PC-3 (cell line): ENCODE measurements at places on chromosomes 1 and 21.
A peak's percentile ranks its signal among the peaks of the same experiment; 100 is the strongest.

DNA sequence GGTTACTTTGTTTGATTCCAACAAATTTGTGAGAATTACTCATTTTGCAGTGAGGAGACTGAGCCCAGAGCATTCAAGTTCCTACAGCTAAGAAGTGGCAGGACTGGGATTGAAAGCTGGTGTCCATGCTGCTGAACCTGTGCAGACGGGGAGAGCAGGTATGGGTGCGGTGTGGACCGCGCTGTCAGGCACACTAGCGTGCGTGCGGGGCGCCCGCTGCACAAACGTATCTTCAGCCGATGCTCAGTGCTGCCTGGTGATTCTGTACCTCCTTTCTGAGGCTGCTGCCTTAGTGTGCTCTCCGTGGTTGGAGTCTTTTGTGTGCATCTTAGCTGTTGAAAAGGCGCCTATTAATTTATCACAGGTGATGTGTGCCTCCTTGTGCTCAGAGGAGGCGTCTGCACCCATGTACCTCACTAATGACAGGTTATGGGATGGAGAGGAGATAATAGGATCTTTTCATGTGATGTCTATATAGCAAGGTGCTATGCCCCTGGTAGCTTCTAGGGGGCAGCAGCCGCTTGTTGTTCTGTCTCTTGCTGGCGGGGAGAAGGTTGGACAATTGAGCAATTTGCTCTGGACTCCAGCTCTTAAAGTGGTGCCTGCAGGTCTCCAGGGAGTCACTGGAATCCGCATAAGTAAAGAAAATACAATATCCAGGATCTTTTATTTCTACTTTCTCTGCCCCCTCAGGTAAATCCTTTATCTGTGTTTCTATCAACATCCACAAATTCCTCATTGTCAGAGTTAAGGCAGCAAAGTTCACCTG is 32.5 kb downstream of the PEX14 start:
- DNase-seq, result peak; percentile 70

DNA sequence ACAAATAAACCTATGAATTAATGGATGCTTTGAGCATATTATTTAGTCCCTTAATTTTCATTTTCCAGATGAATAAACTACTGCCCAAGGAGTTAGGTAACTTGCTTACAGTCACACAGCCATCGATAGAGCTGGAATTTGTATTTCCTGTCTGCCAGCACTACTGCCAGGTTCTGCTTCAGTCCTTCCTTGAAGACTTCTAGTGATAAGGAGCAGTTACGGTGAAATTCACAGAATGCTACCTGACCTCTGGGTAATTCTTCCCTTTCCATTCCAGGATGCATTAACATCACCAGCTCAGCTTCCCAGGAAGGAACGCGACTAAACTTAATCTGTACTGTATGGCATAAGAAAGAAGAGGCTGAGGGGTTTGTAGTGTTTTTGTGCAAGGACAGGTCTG is 11.2 kb downstream of the CD160 start:
- no peak for DNase-seq

DNA sequence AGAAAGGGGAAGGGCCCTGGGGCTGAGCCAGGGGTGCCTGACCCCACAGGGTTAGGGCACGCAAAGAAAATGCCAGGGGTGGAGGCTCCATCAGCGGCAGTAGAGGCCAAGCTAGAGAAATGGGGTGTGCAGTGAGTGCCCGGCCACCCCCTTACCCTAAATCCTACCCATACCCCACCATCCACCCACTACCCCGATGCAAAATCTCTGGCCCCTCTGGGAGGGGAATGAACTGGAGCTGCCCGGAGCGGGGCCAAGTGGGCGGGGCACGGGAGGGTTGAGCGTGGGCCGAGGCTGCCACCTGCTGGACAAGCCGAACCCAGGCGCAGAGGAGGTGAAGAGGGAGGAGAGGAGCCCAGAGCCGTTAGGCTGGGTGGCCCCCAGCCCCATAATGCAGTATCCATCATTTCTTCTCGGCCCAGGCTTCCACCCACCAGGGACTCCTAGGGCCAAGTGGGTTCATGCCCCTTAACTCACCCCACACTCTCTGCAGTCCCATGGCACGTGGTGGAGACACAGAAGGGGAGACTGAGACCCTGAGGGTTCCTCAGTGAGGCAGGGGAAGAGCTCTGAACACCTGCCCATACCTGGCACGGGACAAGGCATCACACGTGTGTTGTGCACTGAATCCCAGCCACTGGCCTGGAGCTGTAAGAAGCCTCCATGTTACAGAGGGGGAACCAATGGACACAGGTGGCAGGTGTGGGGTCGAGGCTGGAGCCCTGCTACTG is 1.4 kb upstream of the C1QC start:
- peak; percentile 69 for DNase-seq

DNA sequence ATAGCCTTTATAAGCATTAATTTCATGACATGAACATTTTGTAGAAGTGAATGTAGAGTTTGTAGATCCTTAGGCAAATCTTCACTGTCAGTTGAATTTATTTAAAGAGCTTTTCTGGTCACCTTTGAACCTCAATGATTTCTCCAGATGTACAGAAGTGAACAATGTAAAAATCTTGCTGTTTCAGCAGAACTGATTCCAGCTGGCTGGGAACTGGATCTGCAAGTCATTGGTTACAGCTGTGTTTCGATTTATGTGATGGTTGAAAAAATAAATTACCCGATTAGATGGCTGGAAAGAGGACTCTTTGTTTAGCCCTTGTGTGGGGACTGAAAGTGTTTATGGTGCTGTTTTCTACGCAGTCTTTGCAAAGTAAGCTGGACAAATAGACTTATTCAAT is 849.8 kb downstream of the USP25 start:
- no peak for DNase-seq

DNA sequence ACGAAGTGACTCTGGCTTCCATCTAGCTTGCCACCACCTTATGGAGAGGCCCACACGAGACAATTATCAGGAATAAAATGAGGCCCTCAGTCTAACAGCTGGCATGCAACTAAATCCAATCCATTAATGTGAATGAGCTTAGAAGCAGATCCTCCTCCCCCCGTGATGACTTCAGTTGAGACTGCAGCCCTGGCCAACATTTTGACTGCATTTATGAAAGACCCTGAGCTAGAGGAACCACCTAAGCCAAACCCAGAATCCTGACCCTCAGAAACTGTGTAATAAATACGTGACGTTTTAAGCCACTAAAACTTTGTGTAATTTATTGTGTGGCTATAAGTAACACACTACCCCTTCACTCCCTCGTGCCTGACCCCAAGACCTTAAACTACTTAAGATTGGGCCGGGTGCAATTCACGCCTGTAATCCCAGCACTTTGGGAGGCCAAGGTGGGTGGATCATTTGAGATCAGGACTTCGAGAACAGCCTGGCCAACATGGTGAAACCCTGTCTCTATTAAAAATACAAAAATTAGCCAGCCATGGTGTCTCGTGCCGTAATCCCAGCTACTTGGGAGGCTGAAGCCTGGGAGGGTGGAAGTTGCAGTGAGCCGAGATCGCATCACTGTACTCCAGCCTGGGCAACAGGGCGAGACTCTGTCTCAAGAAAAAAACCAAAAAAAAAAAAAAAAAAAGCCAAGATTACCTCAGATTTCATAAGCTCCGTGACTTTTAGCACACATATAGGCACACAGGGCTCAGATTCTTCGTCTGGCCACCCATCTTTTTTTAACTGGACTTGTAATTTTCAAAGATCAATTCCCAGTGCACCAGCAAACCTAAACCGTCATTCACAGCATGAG is 72.5 kb downstream of the ENAH start:
- DNase-seq, result no peak

- DNase-seq, result no peak
Observed at GRCh38 chr1:117104986-117105385, 16.6 kb downstream of the TRIM45 start.

GRCh38 chr1:39508857-39509305 is 17.4 kb downstream of the BMP8A start:
- no peak for DNase-seq

DNA sequence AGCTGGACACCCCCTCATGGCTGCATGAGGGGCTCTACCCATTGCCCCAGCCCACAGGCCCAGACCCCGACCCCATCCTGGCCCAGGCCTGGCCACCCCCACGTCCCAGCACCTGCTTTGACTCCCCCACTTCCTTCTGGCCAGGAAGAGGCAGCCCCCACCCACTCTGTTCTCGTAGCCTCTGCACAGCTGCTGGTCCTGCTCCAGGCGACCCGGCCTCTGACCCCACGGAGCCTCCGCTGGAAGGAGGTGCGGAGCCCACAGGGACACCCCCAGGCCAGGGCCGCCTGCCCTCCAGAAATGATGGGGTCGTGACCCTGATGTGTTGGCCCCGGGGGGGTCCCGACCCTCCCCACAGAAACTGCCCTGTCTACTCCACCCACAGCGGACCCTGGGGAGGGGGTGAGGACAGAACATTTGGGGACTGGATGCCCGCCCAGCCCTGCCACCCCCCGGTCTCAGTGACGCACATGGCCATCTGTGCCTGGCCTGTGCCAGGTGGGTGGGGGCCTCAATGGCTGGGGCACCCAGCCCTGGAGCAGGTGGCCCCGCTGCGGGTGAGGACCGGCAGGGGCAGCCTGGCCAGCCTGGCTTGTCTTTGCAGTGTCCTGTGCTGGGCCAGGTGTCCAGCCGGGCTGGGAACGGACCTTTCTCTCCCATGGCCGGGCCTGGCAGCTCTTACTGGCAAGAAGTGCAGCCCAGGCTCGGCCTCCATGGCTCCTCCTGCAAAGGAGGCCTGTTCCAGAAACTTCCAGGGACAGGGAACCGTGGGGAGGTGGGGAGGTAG is 78.6 kb downstream of the MORN1 start:
- no peak for DNase-seq

GRCh38 chr1:183989078-183989577 is 48.4 kb downstream of the COLGALT2 start:
- DNase-seq, result peak; percentile 25

DNA sequence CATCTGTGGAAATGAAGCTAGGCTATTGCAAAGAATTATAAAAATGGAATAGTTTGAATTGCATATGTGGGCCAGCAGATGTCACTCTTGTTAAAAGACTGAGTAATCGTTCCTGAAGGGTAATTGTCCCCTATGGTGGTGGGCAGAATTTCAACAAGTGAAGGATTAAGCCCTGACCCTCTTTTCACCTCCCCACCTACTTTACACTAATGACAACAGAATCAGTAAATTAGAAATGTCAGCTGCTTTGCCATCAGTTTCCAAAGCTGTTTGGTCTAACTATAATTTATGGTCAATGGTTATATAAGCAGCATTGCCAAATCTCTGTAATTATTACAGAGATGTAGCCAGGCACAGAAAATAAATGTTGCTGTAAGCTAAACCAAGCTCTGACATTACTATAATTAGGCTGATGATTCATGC is 898.6 kb downstream of the AMY1C start:
- DNase-seq, result peak; percentile 44

DNA sequence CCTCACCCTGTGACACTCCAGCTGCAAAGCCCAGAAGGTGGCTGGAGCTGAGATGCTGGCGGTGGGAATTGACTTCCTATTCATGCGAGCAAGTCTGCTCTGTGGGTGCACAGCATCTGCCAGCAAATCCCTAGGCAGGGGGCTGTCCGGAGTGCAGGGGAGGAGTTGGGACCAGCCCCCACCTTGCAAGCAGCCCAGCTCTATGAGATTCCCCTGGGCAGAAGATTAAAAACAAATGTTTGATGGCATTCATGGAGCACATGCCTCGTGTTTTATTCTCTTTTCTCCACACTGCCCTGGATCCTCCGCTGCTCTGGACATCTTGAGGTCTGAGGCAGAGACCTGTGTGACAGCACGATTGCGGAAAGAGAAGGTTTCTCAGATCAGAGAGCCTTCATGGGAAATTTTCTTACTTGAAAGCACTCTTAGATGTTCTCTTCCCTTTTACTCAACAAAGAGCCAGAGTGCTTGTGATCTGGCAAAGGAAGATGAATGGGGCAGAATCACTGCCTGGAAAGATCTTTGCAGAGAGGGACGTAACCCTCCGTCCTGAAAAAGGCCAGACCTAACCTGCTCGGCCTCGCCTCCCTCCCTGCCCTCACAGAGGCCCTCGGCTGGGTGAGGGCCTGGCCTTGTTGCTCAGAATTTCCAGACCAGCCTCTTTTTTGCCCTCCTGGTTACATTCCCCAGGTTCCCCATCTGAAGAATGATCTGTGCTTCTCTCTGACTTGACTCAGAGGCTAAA is 597.1 kb downstream of the KIF26B start:
- DNase-seq, result no peak

DNA sequence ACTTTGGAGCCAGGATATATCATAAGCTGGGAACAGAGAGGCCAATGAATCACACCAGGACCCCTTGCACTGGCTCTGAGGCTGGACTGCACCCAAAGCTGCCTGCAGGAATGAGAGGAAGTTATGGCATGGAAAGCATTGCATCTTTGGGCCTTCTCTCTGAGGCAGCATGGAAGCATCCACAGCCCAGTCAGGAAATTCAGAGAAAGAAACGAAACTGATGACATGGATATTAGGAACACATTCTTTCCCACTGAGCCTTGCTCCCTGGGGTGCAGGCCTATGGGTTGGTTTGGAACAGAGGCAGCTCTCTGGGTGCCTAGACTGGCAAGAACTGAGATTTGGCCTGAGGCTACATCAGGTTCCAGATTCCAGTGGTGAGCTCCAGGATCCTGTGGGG is 98.6 kb downstream of the NGF start:
- DNase-seq, result no peak

- DNase-seq, result peak; percentile 65
Observed at GRCh38 chr1:184388319-184388889, 1.6 kb downstream of the C1orf21 start.

DNA sequence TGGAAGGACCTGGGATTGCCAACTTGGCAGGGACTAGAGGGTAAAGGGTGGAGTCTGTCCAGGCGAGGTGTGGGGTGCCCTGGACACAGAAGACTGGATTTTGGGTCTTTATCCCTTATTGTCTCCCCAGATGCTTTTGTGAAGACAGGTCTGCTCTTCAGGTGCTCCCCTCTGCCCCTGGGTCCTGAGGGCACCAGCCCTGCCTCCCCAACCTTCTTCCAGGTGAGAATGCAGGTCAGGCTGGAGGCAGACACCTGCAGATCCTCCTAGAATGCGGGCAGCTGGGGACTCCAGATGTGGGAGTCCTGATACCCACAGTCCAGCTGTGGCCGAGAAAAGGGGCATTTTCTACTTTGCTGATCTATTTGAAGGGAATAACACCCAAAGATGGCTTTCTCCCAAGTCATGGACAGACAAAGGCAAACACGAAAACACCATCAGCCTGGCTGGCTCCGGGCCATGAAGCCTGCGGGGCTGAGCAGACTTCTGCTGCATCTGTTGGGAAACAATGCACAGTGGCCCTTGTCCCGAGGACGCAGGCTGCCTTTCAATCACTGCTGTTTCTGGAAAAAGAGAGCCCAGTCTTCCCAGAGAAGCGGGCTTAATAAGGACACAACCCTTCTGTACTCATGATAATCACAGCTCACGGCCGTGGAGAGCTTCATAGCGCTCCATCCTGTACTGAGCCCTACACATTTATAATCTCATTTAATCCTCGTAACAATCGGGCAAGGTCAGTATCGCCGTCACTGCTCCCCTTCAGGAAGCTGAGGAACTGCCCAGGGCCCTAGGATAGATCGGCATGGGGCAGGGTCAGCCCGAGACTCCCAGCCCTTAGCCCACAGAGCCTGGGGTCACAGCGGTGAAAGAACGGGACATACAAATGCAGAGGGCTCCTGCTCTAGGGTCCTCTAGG is 62.0 kb upstream of the ABCG1 start:
- no peak for DNase-seq
